ENCODE measurements at places on chromosomes 6 and 20.
A peak's percentile ranks its signal among the peaks of the same experiment; 100 is the strongest.

DNA sequence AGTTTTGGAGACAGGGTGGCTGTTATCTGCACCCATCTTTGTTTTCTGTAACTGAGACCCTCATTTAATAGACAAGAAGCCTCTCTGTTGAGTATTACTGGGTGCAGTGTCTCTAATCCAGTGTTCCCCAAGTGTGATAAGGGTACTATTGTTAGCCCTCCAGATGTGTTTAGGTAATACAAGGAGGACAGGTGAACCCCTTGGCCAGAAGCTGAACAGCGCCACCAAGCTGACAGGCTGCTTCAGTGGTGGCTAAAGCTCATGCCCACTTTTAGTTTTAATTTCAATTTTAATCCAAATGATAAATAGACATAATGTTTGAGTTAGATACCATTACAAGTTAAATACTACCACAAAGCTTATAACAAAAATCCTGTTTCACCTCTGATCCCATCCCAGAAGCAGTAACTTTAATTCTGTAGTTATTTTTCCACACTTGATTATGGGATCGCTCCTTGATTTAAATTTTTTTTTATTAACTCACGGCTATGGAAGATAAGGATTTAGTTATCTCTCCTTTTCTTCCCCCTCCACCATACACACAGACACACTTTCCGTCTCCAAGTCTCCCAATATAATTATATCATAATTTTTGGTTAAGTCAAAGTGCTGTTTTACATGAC is 8.4 kb upstream of the STK35 start:
- H3K27me3 ChIP-seq: peaks cover 19% of the 10 kb centered on the region
- H3K4me3 ChIP-seq: no peak overlapping the region
- H3K36me3 ChIP-seq: no peaks in the 10 kb centered on the region
- no peaks in the 10 kb centered on the region for H3K4me1 ChIP-seq
- no peak overlapping the region for H3K27ac ChIP-seq

DNA sequence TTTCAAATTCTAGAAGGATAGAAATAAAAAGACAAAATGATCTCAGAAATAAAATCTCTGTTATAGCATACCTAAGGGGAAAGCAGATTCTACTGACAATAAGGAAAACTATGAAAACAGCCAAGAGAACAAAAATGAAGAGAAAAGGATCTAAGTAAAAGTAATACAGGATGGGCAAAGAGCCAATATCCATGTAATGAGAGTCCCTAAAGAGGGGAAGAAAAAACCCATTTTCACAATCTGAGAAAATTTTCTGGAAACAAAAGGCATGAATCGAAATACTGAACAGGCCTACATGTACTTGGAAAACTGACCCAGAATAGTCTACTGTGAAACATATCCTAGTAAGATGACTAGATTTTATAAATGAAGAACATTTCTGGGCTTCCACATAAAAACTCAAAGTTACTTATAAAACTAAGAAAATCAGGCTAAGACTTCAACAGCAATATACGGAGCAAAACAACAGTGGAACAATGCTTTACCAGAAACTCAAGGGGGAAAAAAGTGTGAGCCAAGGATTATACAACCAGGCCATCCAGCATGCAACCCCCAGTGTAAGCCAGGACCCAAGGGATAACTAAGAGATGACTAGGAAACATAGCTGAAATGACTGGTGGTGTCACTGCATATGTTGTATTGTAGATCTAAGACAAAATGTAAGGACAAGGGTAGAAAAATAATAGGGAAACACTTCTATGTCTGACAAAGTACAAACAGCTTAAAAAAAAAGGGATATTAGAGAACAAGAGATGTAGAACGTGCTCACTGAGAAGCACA is 10.2 kb downstream of the NAPB start:
- no peaks in the 10 kb centered on the region for H3K27me3 ChIP-seq
- DNase-seq: no peak
- H3K36me3 ChIP-seq: no peaks in the 10 kb centered on the region

GRCh38 chr20:48674461-48674860 is 153.3 kb downstream of the PREX1 start:
- H3K4me3 ChIP-seq: no peak overlapping the region
- H3K36me3 ChIP-seq: peaks cover 6% of the 10 kb centered on the region
- DNase-seq: no peak
- no peaks in the 10 kb centered on the region for H3K4me1 ChIP-seq

- no peaks in the 10 kb centered on the region for H3K36me3 ChIP-seq
- H3K27ac ChIP-seq: no peak overlapping the region
- no peak overlapping the region for H3K4me3 ChIP-seq
- H3K4me1 ChIP-seq: no peaks in the 10 kb centered on the region
Observed at GRCh38 chr20:21613512-21613911, 92.0 kb upstream of the PAX1 start.

GRCh38 chr6:154931711-154932424 is 63.2 kb upstream of the TIAM2 start:
- H3K27ac ChIP-seq: no peak overlapping the region
- no peaks in the 10 kb centered on the region for H3K4me1 ChIP-seq
- H3K36me3 ChIP-seq: no peaks in the 10 kb centered on the region
- H3K27me3 ChIP-seq: no peaks in the 10 kb centered on the region
- DNase-seq: no peak
- H3K4me3 ChIP-seq: no peak overlapping the region

DNA sequence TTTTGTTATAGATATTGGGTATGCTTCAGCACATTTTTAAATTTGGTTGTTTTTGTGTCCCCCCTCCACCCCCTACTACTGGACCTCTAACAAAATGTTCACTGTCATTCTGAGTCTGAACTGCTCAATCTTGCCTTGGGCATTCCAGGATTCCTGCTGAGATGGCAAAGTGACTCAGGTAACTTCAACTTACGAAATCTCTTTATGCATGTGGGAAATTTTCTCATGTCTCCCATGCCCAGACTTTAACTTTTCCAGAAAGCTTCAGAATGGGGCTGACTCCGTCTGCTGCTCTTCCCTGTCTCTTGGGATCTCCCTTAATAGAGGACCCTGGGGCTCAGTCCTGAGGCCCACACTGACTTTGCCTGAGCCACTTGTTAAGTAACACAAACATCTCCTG is 14.0 kb downstream of the CYP39A1 start:
- H3K27me3 ChIP-seq: no peaks in the 10 kb centered on the region
- H3K36me3 ChIP-seq: no peaks in the 10 kb centered on the region
- no peaks in the 10 kb centered on the region for H3K4me1 ChIP-seq
- DNase-seq: no peak
- H3K27ac ChIP-seq: no peak overlapping the region
- no peak overlapping the region for H3K4me3 ChIP-seq

DNA sequence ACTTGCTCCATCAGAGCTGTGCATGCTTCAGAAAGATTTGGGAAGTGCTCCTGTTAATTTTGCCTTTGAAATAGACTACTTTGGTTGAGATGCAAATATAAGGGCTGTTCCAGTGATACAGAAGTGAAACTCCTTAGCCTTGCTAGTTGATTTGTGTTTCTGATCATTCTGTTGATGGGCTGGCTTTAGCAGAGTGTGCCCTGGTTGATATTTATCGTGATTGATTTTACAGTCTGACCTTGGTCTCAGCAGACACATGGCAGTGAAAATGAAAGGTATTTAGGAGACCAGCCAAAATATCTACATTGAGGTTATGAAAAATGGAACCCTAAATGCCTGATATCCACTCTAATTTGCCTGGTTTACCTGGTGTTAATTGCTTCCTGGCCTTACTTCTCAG is 122.1 kb upstream of the CEP162 start:
- no peaks in the 10 kb centered on the region for H3K27me3 ChIP-seq
- no peaks in the 10 kb centered on the region for H3K4me1 ChIP-seq
- no peak overlapping the region for H3K27ac ChIP-seq
- DNase-seq: no peak

- no peak for DNase-seq
- H3K27me3 ChIP-seq: no peaks in the 10 kb centered on the region
- H3K4me3 ChIP-seq: no peak overlapping the region
Observed at GRCh38 chr6:97052152-97052787, 127.7 kb downstream of the KLHL32 start.

DNA sequence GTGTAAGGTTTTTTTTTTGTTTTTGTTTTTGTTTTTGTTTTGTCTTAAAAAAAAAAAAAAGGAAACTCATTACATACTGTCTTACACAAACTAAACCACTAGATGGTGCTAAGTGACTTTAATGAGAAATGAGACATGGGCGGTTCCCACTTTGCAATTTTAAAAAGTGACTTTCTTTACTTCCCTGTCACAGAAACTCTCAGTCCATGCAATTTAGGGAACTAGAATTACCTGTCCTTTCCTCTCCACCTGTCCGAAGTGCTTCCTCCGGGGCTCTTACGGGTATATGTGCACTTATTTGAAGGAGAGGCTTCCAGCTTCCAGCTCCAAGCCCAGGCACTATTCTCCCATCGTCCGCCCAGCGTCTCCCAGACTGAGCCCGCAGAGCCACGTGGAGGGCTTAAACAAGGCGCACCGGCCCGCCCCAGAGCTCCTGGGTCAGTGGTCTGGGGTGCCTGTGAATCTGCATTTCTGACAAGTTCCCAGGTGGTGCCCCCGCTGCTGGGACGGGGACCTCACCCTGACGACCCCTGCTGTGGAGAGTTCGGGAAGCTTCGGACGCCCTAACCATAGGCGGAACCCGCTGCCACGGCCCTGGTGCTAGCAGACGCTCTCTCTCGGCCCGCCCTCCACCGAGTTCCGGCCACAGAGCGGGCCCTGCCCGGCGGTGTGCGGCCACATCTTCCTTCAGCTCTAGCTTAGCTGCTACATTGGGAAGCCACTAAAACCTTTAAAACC is 26.1 kb downstream of the BFSP1 start:
- DNase-seq: no peak
- no peaks in the 10 kb centered on the region for H3K36me3 ChIP-seq
- H3K27ac ChIP-seq: peak overlapping the region; percentile 48

DNA sequence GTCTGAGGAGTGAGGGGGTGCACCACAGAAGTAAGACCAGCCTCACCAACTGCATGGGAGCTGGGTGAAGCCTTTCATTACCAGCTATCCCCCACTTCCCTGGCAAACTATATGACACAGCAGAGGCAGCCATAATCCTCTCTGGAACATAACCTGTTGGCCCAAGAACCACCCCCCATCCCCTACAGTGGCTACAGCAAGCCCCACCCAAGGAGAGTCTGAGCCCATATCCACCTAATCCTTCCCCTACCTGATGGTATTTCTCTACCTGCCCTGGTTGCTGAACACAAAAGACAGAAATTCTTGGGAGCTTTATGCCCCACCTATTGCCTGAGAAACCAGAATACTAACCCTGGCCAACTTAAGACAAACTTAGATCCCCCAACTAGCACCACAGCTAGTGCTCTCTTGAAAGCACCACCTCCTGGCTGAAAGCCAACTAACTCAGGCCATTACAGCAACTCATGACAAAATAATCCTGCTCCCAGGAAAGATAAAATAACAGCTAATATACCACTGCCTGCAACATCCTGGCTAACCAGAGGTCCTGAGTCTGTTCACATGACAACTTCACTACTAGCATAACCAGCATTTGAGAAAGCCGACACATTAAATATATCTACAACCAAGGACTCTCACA is 11.2 kb downstream of the RNGTT start:
- H3K4me3 ChIP-seq: no peak overlapping the region
- no peaks in the 10 kb centered on the region for H3K27me3 ChIP-seq
- H3K4me1 ChIP-seq: no peaks in the 10 kb centered on the region
- no peak for DNase-seq
- no peak overlapping the region for H3K27ac ChIP-seq

Data from T-cell (primary cell).